ENCODE measurements at places on chromosomes 1 and 21.

DNA sequence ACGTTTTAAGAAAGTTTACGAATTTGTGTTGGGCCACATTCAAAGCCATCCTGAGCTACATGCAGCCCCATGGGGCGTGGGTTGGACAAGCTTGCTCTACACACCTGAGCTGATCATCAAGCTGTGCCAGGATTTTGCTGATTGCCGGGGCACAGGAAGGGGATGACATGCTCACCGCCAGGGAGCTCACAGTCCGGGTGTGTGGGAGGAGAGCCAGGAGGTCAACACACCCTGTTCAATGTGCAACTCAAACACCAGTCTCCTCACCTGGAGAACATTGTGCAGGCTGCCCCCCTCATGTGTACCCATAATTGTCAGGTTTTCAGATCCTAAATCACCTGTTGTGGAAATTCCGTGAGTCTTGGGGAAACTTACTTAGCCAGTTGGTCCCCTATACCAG, 969 bp downstream of the CYP4A11 start:
- no peak for DNase-seq

- peak; percentile 27 for DNase-seq
Observed at GRCh38 chr1:185152187-185152767, 4.5 kb downstream of the TRMT1L start.

GRCh38 chr21:29748391-29749167, 191.2 kb downstream of the GRIK1 start:
- no peak for DNase-seq

DNA sequence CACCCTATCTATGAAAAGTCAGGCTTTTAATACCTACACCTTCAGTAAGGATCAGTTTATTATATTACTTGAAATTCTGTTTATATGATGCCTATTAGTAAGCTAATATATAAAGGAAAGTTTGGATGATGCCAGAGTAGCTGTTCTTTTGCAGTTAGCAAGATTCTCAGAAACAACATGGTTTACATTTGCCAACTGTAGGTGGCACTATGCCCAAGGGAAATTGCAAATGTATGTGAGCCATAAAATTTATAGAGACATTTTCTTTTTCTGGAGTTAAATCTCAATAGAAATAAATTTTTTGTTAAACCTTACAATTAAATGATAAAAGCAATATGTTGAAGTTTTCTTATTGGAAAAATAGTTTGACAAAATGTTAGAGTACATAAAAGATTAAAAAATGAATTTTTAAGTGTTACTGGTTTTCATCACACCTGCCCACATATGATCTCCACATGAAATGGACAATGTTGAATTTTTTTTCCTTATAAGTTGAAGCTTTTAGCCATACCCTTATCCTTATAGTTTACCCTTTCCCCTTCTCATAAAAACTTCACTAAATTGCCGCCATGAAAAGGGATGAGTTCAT, 32.1 kb upstream of the EPHX4 start:
- peak; percentile 36 for DNase-seq

GRCh38 chr1:8423692-8424538, 106.0 kb downstream of the SLC45A1 start:
- DNase-seq: peak; percentile 57

- peak; percentile 56 for DNase-seq
Observed at GRCh38 chr1:96538111-96538641, 183.4 kb upstream of the PTBP2 start.

DNA sequence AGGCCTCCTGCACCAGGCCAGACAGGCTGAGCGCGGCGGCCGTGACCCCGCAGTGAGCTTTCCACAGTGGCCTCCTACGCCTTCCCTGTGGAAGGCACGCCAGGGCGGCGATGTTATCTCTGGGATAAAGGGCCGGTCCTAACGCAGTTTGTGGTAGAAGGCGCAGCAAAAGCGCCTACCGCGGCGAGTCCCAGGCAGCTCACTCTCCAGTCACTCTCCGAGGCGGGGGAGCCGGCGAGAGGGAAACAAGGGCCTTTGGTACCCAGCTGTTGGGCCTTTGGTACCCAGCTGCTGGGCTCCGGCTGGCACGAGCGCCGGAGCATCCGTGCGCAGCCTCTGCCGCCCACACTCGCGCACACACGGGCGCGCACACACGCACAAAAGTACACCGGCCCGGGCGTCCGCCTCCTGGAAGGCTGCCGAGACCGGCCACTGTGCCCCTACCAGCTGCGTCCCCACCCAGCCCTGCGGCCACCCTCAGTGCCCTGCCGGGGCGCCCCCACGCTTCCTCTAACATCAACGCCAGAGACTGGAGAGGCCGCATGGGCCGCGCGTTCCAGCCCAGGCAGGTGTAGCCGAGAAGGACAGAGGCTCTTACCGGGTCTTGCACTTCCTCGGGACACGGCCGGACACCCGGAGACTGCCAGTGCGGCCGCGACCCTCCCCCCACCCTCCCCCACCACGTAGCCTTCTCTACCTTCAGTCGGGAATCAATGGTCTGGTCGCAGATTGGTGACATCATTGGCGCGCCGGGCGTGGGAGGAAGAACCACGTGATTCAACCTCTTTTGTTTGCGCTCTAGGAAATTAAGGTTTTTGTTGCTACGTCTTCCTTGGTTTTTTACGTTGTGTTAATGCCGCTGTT, 19.5 kb upstream of the ADAR start:
- peak; percentile 86 for DNase-seq

GRCh38 chr1:230138561-230139239, 71.7 kb downstream of the GALNT2 start:
- DNase-seq: no peak

DNA sequence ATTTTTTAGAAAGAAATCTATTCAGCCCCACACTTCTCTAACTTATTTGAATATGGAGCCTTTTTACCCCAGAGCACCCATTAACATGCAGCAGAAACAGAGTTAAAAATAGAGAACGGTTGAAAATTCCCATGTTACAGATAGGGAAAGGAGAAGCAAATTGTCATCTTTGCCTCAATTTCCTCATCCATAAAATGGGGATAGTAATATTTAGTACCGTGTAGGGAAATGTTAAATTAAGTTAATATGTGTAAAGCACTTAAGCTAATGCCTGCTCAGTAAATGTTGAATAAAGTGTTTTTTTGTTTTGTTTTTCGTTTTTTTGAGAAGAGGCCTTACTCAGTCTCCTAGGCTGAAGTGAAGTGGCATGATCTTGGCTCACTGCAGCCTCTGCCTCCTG, 50.3 kb downstream of the NAV1 start:
- DNase-seq: no peak

DNA sequence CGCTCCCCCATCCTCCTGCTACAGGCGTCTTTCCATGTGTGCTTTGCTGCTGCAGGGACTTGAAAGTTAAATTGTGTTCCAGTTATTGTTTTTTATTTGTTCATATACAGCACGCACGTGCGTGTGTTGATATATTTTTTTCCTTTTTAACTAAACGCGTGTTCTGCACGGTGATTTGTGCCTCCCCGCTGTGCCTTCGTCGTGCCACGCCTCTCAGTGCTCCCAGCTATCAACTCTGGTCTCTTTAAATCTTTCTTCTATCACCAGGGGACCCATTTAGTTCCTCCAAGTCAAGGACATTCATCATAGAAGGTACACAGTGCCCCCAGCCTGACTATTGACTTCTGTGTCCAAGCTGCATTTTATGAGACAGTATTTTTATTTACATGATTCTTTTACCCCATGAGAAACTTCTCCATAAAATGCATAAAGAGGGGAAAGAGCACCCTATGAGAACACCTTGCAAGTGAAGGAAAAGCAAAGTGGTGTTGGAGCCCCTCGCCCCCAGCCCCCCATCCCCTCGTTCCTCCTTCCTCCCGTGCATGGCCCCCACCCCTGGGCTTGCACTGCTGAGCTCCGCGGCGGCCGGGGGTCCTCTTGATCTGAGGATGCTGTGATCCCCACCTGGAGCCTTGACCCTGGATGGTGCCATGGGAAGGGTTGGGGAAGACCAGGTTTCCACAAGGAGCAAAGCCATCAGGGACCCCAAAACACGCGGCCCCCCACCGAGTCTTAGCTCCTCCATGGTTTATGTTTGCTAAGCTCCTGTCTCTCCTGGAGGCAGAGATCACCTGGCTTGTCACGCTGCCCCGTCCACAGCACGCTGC, 45.5 kb downstream of the KCNAB2 start:
- no peak for DNase-seq

GRCh38 chr1:161114556-161114955, 3.3 kb downstream of the PFDN2 start:
- DNase-seq: no peak

GRCh38 chr1:177933881-177934280, 36.0 kb downstream of the SEC16B start:
- no peak for DNase-seq

- DNase-seq: no peak
Observed at GRCh38 chr1:10613340-10613739, 138.6 kb downstream of the PEX14 start.

DNA sequence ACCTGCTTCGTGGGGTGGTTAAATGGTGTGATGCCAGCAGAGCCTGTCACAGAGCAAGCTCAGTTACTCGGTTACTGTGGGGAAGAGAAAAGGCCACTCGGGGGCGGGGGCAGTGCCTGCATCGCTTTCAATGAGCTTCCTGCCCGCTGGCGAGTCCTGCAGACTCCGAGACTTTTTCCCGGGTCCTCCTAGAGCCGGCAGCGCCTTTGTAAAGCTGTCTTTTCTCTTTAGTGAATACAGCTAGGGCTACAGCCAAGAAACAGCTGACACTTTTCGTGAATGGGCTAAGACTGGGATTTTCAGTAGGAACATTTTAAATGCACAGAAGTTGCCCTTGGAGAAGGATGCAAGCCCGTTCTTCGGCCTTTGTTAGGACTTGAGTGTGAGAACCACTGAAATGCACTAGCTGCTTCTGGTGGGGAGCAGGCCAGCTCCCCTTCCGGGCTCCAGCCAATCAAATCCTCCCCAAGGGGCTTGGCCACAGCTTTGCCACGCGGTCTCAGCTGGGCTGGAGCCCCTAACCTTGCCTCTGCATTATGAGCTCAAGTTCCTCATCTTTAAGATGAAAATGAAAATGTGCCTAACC, 23.4 kb upstream of the EFHD2 start:
- peak; percentile 28 for DNase-seq

DNA sequence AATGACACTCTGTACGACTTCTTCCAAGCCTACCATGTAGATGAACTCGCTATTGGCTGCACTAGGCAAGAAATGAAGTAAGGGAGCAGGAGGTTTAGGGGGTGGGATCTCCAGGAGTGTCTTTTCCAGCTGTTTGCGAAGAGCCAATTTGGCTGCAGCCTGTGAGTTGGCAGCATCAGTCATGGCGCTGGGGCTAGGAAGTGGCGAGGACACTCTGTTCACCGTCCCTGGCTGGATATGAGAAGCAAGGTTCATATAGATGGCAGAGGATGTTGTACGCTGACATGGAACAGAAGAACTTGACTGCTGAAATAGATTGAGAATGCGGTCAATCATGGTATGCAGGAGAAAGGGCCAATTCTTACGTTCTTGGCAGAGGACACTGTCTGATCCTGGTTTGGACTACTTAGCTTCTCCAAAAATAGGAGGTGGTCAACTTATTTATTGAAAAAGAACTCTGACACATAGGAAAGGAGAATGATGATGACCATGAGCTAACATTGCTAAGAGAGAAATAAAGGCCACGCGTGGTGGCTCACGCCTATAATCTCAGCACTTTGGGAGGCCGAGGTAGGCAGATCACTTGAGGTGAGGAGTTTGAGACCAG, 41.2 kb downstream of the SLC27A3 start:
- DNase-seq: no peak

DNA sequence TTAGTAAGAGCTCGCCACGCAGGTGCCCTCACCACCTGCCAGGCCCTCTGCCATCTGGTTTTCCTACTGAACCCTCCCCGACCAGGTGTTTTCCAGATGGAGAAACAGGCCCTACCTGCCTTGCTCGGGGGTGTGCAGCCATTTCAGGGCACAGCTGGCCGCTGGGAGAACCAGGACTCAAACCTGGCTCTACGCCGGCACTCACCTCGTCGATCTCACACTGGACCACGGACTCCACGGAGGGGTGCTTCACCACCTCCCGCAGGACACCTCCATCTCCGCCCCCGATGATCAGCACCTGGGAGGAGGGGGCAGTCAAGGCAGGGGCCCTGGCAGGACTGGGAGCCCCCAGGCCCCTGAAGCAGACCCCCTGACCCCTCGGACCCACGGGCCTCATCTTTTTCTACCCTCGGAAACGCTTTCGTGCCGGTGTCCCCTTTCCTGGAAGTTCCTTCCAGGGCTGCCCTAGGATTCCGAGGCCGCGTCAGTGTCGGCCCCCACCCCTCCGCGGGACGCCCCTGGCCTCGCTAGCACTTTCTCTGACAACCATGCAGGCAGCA, 1.1 kb downstream of the SRM start:
- no peak for DNase-seq

DNA sequence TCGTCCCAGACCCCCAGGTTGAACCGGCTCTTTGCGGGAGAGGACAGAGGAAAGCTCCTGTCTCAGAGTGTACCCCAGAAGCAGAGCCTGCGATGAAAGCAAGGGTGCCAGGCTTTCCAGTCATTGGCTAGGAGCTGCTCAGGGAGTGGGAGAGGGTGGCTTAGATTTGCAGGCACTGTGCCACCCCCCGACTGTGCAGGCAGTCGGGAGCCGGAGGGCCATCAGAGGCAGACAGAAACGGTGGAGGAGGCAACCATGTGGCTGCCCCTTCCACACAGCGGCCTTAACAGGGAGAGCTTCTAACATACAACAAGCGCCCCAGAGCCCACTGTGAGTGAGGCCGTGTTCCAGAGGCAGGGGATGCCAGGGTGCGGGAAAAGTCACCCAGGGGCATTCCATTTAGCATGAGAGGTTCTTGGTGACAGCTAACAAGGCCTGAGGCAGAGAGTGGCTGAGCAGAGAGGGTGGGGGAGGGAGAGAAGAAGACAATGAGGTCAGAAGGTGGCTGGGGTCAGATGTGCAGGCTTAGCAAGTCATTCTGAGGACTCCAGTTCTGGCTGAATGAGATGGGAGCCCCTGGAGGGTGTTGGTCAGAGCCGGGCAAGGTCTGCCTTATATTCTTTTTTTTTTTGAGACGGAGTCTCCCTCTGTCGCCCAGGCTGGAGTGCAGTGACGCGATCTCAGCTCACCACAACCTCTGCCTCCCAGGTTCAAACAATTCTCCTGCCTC, 9.5 kb upstream of the C1orf167 start:
- DNase-seq: no peak

DNA sequence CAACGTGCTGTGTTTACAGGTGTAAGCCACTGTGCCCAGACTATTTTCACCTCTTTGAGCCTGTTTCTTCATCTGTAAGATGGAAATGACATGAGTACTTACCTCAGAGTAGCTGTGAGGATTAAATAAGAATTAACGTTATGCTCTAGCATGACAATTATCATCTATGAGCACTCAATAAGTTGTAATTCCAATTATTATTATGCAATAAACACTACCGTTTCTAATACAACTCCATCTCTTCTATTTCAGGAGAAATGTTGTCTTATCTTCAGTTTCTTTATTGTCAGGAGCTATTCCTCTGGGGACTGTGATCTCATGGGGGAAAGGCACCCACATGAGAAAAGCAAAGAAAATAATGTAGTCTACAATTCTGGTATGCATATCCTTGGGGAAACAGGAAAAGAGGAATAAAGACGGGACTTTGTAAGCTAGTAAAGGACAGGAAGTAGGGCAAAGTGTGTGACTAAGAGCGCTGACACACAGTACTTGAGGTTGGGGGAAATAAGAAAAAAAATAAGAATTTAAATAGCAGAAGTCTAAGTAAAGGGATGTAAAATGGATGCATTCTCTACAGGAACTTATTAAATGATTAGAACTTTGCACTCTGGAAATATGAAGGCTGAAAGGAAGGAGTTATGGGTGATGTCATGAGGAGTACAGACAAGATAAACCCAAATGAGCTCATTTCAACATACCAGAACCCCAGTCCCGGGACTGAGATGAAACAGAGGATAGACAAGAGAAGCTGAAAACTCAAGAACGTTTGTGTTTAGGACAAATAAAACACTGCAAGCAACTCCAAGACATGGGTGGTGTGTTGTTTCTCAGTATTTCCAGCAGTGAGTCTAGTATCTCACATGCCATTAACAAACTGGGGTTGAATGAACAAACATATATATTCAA, 9.8 kb downstream of the PHC2 start:
- peak; percentile 27 for DNase-seq
